ENCODE measurements at places on chromosomes 13 and 19. TPM values are rescaled to one million over a fixed set of nuclear protein-coding genes. Genes with fewer than 3 reads are reported as not detected.

GRIK5 gene
- 16.2 TPM for total RNA-seq

DNA sequence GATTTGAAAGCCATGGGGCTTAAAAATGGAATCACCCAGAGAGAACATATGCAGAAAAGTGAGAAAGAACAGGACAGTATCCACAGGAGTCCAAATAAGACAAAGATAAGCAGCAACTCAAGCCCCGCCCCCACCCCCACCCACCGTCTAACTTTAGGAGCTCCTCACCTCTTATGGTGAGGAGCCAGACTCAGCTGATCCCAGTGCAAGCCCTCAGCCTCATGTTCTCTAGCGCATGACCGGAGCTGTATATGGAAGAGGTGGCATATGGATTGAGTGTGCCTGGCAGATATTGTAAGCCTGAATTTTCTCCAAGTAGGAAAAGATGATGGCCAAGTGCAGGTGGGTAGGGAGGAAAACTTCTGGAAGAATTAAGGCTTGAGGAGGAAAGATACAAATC, 36.4 kb upstream of the DCT start:
- no peaks in the 10 kb centered on the region for H3K4me1 ChIP-seq
- DNase-seq, result no peak
- H3K27me3 ChIP-seq, result no peaks in the 10 kb centered on the region
- no peak overlapping the region for H3K27ac ChIP-seq

DNA sequence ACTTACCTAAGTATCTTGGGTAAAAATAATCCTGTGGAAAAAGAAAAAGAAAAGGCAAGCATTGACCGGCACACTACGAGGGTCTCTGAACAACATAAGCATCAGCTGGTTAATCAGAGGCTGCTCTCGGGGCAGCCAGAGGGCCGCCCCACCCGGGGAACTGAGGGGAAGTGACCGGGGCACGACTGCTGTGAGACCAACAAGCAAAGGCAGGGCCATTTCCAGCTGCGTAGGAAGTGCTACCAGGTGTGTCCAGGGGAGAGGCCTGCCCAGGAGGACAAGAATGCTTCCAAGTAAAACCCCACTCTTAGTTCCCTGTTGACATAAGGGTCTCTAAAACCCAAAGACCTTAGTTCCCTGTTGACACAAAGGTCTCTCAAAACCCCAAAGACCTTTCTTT, 15.9 kb downstream of the GAS6 start:
- no peak overlapping the region for H3K27ac ChIP-seq
- H3K27me3 ChIP-seq, result no peaks in the 10 kb centered on the region
- peak; percentile 31 for DNase-seq

GRCh38 chr19:1272423-1273262, 2.7 kb upstream of the FAM174C start:
- no peak overlapping the region for H3K4me3 ChIP-seq
- H3K27me3 ChIP-seq, result no peaks in the 10 kb centered on the region
- H3K36me3 ChIP-seq, result peaks cover 35% of the 10 kb centered on the region
- H3K4me1 ChIP-seq, result peaks cover 3% of the 10 kb centered on the region
- H3K27ac ChIP-seq, result no peak overlapping the region

Measured in kidney (tissue), 22 donors.